ENCODE measurements at places on chromosomes 16 and 17.
A peak's percentile ranks its signal among the peaks of the same experiment; 100 is the strongest.

- no peak for DNase-seq
Observed at GRCh38 chr17:4007346-4008081, 43.3 kb upstream of the ATP2A3 start.

- no peak for DNase-seq
Observed at GRCh38 chr17:36920032-36921005, 17.0 kb upstream of the LHX1 start.

- DNase-seq, result peak; percentile 23
Observed at GRCh38 chr17:61470530-61471136, 18.4 kb downstream of the TBX4 start.

GRCh38 chr16:88454523-88454947 lies 1.5 kb downstream of the ZFPM1 start:
- DNase-seq, result no peak

DNA sequence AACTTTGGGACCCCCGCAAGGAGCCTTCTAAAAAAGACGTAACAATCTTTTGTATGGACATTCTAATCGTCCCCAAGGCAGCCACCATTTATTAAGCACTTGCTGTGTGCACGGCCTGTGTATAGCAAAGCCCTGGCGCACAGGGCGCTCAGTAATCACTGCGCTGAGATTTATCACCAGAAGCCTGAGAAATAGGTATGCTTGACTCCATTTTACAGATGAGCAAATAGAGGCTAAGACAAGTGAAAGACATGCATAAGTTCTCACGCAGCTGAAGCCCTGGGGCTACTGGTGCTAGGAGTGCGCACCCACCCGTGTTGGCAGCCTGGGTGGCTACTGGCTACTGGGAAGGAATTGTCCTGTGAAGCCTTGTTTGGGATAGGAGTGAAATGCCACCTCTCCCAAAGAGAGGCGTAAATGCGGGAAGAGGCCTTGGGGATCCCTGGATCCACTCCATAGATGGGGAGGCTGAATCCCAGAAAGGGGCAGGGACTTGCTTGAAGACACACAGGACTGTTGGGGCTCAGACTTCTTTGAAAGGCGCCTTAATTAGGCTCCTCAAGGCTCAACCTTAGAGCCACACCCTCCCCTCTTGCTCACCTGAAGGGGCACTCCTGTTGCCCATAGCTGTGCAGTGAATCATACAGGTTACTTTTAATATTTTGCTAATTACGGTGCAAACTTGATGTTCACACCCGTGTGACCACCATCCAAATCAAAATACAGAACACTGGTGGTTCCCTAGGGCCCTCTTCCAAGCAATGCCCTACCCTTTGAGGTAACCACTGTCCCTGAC lies 634 bp upstream of the NATD1 start:
- no peak for DNase-seq

GRCh38 chr17:35731239-35731916 lies at the start of gene RASL10B:
Gene RASL10B (plus strand): TSS chr17:35731639. CDS start chr17:35735185, 3,546 bp downstream.
- no peak for DNase-seq

DNA sequence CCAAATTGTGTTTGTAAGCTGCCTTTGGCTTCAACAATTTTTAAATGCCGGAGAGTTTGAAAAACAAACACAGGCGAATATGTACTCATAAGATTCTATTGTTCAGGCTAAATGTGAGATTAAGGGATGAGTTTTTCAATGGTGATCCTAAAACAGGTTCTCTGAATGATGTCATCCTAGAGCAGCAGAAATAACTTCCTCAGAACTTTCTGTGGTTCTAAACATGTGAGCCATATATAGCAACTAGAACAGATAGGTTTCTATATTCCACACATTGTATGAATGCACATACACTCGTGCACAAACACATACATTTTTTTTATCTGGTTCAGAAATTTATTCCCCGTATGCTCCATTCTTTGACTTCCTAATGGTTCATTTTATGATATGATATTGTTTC lies 1352.2 kb downstream of the CDH8 start:
- DNase-seq, result no peak

- DNase-seq, result no peak
Observed at GRCh38 chr17:62912363-62912762, 53.7 kb upstream of the TANC2 start.

DNA sequence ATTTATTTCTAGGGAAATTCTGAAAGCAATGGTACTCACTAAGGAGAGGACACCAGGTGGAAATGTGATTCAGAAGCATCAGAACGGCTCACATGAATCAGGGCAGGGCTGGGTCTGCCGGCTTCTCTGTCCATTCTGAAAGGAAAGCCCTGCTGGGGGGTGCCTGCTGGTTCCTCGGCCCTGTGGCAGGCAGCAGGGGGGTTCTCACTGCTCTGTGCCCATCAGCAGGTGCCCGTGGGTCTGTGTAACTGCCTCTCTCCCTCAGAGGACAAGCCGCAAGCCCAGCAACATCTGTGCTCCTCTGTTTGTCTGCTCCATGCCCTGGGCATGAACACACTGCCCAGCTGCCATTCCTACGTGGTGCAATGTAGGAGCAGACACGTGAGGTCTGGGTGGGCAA lies 74.9 kb upstream of the ZNF423 start:
- DNase-seq, result no peak

DNA sequence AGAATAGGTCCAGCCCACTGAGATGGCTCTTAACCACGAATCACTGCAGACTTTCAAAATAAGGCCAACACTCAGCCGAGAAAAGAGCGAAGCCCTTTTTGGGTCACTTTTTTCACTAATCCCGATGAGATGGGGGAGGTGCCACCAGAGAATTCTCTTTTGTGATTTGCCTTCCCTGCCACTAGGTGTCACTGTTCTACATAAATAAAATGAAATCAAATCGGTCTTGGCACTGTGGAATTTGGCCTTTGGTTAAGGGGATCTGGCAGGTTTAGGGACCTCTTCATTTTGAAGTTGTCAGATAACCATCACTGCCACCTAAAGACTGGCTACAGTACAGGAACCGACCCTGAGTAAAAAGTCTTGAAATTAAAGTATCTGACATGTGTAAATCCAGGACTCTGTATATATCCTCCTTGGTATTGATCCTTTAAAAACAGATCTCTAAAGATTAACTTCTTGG lies 147.0 kb downstream of the HS3ST4 start:
- DNase-seq, result no peak

DNA sequence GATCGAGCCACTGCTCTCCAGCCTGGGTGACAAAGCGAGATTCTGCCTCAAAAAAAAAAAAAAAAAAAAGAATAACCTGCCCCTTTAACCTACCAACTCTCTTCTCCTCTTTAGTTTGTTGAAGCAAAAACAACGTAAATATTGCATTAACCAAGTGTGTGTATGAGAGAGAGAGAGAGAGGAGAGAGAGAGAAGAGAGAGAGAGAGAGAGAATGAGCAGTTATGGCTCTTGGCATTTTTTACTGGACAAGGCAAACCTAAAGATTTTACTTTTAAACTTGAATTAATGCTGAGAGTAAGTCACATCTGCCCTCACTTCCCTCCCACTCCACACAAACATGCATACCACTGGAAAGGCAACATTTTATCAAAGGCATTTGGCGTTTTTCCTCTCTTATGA lies 3.0 kb upstream of the SLFN5 start:
- no peak for DNase-seq

DNA sequence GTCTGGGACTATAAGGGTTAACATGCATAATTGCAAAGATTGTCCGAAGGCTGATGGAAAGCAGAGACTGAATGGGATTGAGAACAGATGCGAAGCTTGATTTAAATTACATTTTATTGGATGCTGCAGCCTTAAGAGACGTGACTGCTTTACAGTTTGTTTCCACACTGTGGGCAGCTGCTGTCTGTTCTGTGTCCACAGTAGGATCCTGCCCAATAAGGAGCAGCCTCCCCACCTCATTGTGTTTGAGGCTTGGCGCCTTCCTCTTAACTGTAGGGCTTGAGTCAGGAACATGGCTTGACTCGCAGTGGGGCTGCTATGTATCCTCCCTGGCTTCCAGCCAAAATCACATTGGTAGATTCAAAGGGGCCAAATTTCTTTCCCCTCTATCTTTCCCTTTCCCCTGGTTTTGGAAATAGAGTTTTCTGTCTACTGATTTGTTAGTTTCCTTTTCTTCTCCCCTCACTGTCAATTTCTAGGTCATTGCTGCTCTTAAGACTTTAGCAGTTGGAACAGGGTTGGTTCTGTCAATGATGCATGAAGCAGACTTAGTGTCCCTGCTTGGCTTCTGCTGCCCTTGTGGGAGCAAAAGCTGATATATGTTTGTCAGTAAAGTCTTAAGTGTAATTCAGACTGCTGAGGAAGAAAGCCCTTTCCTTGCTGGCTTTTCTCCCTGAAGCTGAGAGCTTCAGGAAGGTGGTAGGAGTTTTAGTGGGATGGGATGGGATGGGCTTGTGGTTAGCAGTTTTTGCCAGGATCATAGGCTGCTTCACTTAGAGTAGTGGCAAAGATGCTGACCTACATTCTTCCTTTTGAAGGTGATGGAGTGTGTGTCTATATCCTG lies 5.0 kb upstream of the RARA start:
- no peak for DNase-seq

DNA sequence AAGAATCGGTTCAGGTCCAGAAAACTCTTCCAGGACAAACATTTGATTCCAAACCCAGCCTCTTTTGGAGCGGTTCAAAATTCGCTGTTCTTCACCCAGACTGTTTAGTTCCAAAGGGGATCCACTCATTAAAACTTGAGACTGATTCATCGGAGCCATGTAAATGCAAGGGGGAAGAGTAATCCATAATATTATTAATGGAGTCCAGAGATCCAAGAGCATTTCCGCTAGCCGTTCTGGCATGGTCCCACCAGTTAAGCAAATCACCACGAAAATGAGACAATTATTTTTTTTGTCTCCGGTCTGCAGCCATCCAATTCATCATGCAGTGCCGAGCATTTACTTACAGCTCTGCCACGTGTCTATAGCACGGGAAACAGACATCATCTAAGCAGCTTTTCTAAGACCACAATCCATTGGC lies 15.1 kb downstream of the CDH8 start:
- DNase-seq, result no peak

- no peak for DNase-seq
Observed at GRCh38 chr16:3861808-3862451, 18.6 kb downstream of the CREBBP start.

GRCh38 chr17:80919331-80920311 lies 72.0 kb upstream of the CHMP6 start:
- DNase-seq, result no peak

DNA sequence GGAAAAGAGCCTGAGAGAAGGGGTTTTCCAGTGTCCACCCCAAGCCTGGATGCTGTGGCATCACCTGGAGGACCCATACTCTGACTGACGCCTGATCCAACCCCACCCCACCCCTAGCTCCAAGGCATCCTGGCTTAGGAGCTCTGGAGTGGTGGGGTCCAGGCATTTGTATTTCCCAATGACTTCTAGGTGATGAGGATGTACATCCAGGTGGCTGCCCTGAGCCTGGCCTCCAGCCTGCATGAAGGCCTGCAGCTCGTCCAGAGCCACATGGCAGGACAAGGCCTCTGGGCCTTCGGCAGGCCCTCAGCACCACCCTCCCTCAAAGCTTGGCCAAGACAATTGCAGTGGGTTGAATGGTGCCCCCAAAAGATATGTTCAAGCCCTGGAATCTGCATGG lies 347.5 kb downstream of the C16orf95 start:
- no peak for DNase-seq

DNA sequence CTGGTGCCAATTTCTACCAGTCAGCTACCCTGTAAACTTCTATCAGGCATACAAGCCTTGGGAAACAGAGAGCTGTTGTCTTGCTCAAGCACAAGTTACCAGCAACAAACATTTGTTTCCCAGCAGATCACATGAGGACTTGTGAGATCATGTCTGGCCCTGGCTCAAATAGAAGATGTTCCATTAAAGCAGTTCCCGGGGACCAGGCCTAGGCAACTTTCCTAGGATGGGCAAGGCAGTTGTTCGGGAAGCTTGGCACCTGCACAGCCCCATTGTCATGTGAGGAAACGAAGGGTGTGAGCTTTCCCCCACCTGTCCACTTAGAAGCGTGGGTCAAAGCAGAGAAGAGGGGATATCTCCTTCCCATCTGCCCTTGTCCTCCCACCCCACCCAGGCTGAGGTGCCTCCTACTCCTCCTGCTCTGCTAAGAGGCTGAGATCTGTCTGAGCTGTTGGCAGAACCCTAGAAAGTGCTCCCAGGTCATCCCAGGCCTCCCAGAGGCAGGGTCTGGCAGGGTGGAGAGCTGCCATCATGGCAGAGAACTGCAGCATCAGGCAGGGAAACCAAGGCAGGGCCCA lies 11.2 kb upstream of the SLC47A2 start:
- no peak for DNase-seq

DNA sequence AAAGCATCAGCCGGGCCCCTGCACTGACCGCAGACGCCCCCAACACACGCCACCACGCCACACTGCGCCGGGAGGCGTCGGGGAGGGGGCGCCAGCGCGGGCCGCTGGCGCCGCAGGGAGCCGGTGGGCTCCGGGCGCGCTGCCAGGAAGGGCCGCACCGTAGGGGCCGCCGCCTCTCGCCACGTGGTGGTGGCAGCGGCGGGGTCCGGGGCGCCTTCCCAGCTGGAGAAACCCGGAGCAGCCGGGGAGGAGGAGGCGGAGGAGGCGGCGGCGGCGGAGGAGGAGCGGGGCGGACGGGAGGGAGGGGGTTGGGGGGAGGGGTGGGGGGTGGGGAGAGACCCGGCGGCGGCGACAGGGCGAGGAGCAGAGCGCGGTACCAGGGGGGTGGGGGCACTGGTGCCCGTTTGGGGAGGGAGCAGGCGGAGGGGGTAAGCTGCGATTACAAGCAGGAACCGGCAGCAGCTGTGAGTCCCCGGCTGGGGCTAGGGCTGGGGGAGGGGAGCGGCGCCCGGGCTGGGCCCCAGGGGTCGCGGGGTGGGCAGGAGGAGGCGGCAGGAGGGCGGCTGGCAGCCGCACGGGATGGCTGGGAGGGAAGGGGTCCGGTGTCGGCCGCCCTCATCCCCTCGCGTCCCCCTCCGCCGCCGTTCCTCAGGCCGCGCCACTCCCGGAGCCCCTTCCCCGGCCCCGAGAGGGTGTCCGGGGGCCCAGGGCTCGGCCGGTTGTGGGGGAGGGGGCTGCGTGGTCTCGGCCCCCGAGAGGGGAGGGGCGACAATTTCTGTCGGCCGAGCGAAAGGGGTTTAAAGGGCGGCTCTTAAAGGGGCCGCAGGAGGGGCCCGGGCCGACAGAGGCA lies at the start of gene TBKBP1:
TBKBP1 (plus strand) TSS at position 431 of the 850 bp plus-strand sequence. CDS start 1,952 bp downstream, outside the sequence.
- no peak for DNase-seq

DNA sequence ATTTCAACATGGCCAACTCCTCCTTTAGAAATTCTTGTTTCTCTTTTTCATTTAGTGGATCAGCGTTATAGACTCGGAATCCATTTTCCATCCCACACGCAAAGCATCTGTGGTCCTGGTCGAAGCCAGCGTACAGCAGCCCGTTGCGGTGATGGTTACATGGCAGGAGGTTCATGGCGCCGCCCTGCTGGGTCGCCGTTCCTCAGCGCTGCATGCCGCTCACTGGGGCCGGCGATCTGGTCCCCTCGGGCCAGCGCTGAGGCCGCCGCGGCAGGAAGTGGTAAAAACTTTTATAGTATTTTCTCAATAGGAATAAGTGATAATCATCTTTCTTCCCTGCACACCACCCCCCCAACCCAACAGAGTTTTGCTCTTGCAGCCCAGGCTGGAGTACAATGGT lies 29.9 kb upstream of the RHOT1 start:
- DNase-seq, result no peak

- DNase-seq, result no peak
Observed at GRCh38 chr16:86452451-86452850, 57.9 kb upstream of the FOXF1 start.
